ENCODE measurements at places on chromosomes 11 and 22.

DNA sequence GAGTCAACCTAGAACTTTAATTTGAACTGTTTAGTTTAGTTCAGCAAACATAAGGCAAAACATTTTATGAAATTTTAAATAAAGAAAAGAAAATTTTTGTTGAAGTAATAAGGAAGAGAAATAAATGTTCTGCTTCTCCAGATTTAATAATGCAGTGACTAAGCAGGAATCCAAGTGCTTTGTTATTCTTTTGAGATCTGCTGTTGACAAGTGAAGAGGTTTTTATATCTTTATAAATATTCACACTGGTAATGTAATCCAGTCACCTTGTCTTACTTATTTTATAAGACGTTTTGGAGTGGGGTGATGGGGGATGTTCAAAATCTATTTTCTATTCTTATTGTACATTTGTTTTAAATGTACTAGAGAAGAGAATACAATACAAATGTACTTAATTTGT, 725.9 kb upstream of the CCDC179 start:
- no peak for DNase-seq

DNA sequence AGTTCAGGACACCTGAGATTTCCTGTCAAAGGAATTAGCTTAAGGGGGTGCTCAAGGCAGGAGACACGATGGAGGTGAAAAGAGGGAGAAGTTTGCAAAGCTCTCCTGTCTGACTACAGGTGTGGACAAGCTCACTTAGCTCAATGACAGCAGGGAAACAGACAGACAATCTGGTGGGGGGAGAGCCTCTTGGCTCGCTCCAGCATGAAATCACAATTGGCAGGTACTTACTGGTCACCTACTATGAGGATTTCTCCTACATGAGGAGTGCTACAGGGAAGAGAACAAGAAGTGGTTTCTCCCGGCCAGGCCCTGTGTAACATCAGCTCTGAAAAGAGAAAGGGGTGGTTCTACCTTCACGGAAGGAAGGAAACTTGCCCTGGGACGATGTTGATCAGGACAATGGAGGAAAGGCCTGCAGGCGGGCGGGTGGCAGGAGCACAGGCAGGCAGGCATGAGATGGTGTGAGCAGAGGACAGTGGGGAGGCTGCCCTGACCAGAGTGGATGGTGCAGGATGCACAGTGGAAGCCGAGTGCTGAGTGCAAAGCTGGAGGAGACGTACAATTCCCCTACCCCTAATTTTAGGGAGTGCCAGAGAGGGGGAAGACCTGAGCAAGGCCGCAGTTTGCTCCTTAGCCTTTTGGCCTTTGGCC, 57.9 kb upstream of the CRTAM start:
- DNase-seq = no peak

- no peak for DNase-seq
Measured at GRCh38 chr22:19085233-19085718, 36.9 kb downstream of the DGCR2 start.

GRCh38 chr22:18120857-18121256, 10.2 kb downstream of the TUBA8 start:
- no peak for DNase-seq

DNA sequence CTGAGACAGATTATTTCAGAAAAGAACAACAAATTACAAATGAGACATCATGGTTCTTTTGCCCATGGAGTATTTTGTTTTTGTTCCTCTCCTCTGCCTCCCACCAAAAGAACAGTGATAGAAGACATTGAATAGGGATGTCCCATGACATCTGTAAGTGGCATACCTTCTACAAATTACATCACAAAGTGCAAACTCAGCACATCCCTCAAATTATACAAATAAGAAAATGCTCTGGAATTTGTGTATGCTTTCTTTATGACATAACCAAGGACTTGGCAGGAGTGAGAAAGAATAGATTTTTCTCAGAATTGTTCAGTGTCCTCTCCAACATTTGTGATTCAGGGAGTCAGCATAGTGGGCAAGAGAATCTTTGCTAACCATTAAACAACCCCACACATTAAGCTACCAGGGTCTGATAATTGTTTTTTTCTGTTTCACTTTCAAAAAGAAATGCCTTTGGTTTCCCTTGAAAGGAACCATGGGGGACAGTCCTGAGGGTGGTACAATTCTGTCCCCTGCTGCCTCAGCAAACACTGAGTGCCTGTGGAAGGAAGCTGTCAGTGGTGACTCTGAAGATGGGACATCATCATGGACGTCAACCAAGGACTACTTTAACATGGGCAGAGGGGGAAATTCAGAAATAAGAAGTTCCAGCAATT, 430.3 kb downstream of the AASDHPPT start:
- DNase-seq = no peak

- no peak for DNase-seq
Measured at GRCh38 chr11:1013631-1013935, 22.9 kb downstream of the MUC6 start.

DNA sequence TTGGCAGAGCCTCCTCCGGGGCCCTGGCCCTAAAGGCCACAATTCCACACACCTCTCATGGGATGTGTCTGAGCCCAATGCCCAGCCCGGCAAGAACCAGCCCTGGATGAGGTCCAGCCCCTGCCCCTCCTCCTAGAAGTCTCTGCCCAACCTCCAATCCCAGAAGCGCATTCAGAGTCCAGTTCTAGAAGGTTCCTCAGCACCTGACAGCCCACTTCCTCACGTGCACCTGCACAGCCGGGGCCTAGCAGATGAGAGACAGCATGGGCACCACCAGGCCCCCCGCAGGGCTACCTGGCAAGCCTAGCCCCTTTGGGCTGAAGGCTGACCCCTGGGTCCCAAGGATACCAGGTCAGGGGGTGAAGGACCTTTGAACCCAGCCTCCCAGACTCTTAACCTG, 11.5 kb upstream of the CDKN1C start:
- DNase-seq = no peak

- no peak for DNase-seq
Measured at GRCh38 chr11:80241766-80242165, 800.9 kb upstream of the TENM4 start.

DNA sequence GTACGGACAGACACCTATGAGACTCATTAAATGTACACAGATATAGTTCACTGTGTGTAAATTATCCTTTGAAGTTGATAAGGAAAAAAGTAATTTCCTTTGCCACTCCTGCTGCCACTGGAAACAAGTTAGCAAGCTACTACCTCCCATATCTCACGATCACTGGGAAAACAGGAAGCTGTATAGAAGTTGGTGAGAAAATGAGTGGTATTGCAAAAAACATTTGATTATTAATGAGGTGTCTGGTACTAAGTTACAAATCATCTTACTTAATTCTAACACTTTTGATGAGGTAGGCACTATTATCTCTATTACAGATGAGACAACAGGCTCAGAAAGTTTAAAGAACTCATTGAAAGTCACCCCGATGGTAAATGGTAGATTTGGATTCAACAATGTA, 68.5 kb downstream of the GAB2 start:
- DNase-seq = no peak

DNA sequence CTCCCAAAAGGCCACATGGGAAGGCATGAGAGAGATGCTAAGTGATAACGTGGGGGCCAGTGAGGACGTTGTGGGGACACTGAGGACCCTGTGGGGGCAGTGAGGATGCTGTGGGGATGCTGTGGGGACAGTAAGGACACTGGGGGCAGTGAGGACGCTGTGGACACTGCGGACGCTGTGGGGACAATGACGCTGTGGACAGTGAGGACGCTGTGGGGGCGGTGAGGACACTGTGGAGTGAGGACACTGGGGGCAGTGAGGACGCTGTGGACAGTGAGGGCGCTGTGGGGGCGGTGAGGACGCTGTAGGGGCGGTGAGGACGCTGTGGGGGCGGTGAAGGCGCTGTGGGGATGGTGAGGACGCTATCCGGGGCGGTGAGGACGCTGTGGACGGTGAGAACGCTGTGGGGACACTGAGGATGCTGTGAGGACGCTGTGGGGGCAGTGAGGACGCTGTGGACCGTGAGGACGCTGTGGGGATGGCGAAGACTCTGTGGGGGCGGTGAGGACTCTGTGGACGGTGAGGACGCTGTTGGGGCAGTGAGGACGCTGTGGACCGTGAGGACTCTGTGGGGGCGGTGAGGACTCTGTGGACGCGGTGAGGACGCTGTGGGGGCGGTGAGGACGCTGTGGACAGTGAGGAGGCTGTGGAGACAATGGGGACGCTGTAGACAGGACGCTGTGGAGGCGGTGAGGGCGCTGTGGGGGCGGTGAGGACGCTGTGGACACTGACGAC, 1.8 kb downstream of the GP1BB start:
- no peak for DNase-seq

- no peak for DNase-seq
Measured at GRCh38 chr22:27650985-27651384, 150.6 kb downstream of the MN1 start.

GRCh38 chr11:66126808-66127555, 56.9 kb downstream of the PACS1 start:
- DNase-seq = peak; percentile 61

- DNase-seq = no peak
Measured at GRCh38 chr11:82680252-82680651, 53.4 kb downstream of the FAM181B start.

GRCh38 chr11:109914038-109914437, 179.2 kb upstream of the ZC3H12C start:
- no peak for DNase-seq

DNA sequence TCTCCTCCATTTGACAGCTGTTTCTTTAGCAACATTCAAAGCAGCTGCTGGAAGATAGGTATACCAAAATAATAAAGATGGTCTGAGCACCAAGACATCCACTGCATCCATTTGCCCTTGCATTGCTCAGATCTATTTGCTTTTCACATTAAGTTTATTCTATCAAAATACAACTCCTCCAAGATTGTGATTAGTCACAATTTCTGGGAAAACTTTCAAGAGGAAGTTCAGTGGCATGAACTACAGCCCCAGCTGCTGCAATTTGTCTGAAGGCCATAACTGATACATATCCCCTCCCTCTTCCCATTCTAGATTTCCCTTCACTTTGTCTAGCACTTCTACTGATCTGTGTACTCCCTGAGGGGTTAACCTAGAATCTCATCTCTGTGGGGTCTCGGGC, 117.5 kb upstream of the CEP126 start:
- DNase-seq = no peak

- no peak for DNase-seq
Measured at GRCh38 chr11:117444711-117445658, 117.3 kb downstream of the CEP164 start.

GRCh38 chr11:107131756-107132155, 113.5 kb upstream of the GUCY1A2 start:
- DNase-seq = no peak

GRCh38 chr11:86460461-86461385, 86.0 kb downstream of the CCDC81 start:
- no peak for DNase-seq

- DNase-seq = peak; percentile 87
Measured at GRCh38 chr11:118608360-118609227, 1.2 kb downstream of the PHLDB1 start.

- DNase-seq = no peak
Measured at GRCh38 chr22:49244466-49245420, 582.9 kb downstream of the BRD1 start.

DNA sequence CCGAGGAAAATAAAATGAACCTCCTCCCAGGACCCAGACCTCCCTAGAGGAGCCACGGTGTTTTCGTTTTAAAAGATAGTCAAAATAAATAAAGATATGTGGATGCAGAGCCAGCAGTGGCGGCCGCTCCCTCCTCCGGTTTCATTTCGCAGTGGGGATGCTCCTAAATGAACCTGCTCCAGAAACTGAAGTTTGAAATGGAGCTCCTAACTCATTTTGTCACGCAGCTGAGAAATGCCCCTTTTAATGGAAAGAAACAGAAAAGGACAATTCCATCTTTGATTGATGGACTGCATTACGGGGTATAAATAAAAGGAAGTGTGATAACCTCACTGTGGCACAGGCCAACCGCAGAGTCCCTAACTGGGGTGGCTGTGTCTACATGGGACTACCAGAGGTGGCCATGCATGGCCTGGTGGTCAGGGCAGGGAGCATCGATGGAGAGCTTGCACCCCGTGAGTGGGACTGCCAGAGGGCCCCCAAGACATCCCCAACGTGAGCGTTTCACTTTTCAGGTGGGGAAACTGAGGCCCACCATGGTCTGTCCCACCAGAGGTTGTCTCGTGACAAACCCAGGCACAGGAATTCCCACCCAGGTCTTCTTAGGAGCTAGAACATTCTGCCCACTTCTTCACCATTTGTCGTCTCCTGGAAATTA, 426.6 kb downstream of the BRD1 start:
- DNase-seq = no peak

DNA sequence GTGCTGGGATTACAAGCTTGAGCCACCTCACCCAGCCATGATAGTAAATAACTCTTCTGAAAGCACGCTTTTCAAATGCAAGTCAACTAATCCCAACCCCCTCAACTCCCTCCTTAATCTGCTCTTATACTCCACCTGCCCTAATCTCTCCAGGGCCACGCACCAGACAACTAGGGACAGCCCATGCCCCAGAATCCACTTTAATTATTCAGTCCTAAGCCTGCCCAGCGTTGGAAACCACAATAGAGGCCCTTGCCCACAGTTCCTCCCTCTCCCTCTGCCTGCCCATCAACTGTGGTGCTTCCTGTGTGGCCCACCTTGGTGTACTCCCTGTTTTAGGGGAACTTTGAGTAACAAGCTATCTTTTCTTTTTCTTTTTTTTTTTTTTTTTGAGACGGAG, 2.7 kb upstream of the VPREB3 start:
- DNase-seq = no peak

GRCh38 chr22:27765706-27766291, 35.8 kb downstream of the MN1 start:
- DNase-seq = no peak

GRCh38 chr22:46923394-46923793, 160.9 kb downstream of the TBC1D22A start:
- DNase-seq = no peak

GRCh38 chr11:11171854-11172253, 181.2 kb downstream of the CSNK2A3 start:
- DNase-seq = peak; percentile 72

GRCh38 chr11:1521382-1522080, 35.0 kb upstream of the MOB2 start:
- DNase-seq = no peak

DNA sequence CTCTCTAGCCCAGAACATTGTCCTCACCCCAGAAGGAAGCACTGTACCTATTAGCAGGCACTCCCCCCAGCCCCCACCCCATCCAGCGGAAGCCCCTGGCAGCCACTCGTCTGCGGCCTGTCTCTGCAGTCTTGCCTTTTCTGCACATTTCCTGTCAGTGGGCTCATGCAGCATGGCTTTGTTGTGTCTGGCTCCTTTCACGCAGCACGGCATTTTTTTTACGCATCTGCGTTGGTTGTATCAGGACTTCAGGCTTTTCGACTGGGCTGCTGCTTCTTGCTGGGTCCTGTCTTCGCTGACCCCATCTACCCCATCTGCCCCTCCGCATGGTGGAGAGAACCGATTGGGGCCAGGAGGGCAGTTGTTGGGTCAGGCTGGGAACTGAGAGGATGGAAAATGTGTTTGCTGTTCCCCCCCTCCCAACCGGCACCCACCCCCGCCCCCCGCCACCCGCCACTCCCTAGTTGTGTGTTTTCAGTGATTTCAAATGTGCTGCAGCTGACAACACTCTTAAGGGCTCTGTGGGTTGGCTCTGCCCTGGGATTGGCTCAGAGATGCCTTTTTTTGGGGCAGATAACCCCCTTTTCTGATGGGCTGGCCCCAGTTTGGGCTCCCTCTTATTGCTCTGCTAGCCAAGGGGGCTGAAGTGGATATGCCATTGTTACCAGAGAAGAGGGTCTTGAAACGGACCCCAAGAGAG, 110.0 kb downstream of the KIAA1671 start:
- DNase-seq = peak; percentile 82

- no peak for DNase-seq
Measured at GRCh38 chr22:36152088-36152487, 8.5 kb downstream of the APOL3 start.

GRCh38 chr11:84437071-84437980, 1151.2 kb upstream of the CCDC90B start:
- no peak for DNase-seq

GRCh38 chr11:127966821-127967220, 620.5 kb downstream of the ETS1 start:
- no peak for DNase-seq

All from CD4-positive, alpha-beta T cell treated with Interleukin-10 for 1 hour (primary cell).